ENCODE measurements at places on chromosomes 4 and X.

DNA sequence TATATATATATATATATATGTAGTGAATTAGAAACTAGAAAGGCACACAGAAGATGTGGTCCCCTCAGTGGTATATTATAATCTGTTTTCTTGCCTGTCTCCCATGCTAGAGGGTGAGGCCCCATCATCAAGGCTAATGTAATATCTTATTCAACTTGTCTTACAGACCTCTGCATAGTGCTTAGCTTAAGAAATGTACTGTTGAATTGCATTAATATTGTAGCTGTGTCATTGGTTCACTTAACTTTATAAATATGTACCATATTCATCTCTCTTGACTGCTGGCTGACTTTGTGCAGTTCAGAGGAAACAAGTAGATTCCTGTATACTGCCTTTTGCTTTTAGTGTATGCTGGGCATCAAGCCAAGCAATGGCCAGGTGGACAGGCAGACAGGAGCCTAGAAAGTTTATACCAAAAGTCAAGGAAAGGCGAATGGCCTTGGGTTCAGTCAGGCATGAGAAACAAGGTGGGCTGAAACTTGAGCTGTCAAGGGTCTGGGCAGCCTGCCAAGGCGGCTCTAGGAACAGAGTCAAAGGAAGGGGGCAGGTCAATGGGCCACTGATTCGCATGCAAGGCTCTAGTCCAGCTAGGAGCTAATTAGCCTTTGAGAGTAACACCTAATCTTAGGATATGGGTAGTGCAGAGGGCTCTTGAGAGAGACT is 78.8 kb upstream of the LEF1 start:
- no peak for DNase-seq

GRCh38 chr4:163482190-163482589 is 8.6 kb upstream of the TKTL2 start:
- no peak for DNase-seq

GRCh38 chr4:110119880-110120279 is 78.5 kb downstream of the ELOVL6 start:
- no peak for DNase-seq

DNA sequence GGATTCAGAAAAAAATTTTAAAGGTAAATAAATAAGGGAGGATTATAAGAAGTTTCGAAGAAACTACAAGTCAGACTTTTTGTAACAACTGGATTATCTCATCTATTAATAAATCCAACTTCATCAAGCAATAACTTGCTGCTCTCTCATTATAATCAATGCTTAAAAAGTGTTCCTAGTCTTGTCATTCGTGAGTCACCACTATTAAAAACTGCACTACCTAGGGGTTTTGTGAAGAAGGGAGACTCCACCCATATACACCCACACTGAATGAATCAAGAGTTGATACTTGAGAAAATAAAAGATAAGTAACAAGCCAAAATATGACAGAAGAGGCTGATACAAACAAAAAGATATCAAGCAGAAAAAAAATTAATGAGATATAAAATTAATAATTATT is 360.5 kb downstream of the ZNF674 start:
- DNase-seq = no peak

- no peak for DNase-seq
These were observed 40.6 kb downstream of the DOCK11 start for GRCh38 chrX:118536204-118536603.

GRCh38 chr4:118004088-118004487 is 30.2 kb upstream of the NDST3 start:
- DNase-seq = no peak

DNA sequence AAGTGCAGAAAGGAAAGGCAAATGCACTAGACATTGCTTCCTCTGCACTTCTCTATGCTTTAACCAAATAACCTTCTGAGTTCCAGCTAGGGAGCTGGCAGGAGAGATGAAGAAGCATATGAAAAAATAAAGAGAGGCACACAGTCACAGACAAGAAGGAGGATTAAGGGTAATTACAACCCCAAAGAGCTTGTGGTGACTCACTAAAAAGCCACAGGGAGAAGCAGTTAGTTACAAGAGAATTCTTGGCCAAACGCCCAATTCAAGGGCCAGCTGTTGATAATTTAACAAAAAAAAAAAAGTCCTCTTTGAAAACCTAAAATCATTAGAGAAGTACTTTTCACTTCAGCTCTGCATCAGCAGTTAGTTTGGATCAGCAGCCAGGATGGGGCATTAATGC is 478.0 kb downstream of the KCNIP4 start:
- DNase-seq = no peak

DNA sequence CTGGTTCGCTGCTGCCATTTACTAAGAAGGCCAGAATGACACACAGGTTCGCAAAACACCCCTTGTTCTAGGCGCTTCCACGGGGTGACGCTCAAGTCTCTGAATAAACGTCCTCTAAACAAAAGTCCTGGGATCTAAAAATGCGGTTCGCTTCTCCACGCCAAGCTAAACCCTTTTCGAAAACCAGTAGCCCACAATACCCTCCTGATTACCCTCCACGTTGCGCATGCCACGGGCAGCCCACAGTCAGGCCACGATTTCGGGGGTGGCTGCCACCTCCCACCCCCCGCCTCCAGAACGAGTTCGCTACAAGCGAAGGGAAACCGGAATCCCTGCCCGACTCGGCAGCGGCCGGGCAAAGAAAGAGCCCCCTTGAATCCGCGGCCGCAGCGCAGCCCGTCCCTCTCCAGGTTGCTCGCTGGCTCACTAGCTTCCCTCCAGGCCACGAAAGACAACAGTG is 423 bp downstream of the RPL39 start:
- peak; percentile 25 for DNase-seq

GRCh38 chrX:32150141-32150540 is 1061.2 kb downstream of the DMD start:
- no peak for DNase-seq

DNA sequence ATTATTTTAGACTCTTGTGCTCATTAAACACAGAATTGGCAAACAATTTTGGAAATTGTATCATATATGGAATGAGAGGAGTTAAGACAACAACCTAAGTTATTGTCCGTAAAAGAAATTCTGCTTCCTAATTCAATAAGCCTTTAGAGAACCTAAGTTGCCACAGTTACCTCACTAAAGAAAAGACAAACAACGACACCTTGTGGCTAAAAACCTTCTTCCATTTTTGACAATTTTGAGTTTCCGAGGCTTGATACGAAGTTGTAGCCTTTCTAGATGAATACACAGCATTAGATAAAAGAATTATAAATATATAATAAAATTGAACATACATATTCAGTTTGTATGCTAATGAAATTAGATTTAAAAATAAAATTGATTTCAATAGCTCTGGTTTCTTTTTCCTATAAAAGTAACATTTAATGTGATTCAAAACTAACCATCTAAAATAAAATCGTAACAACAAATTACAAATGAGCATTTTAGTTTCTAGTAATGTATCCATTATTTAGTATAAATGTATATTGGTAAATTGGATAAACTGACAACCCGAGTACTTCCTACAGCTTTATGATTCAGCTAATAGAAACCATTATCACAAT is 275.1 kb downstream of the GPM6A start:
- DNase-seq = no peak

DNA sequence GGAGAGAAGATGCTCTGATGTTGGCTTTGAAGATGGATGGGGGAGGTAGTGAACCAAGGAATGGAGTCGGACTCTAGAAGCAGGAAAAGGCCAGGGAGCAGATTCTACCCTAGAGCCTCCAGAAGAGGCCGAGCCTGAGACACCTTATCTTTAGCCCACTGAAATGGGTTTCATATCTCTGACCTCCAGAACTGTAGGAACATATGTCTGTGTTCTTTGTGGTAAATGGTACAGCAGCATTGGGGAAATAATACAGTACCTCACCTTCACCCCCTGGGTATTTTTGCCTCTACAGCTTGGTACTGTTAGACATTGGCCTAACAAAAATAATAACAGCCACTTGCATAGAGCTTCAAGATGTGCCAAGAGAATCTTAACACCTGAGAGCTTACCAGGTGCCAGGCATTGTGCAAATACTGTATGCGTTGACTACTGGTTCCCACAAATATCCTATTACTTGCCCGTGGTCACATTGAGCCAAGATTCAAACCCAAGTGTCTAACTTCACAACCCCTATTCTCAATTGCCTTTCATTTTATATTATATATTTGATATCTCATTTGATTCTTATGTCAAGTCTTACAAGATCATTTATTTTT is 57.0 kb upstream of the PGM2 start:
- no peak for DNase-seq

- no peak for DNase-seq
These were observed 1027.6 kb upstream of the PRKX start for GRCh38 chrX:4741024-4741423.

DNA sequence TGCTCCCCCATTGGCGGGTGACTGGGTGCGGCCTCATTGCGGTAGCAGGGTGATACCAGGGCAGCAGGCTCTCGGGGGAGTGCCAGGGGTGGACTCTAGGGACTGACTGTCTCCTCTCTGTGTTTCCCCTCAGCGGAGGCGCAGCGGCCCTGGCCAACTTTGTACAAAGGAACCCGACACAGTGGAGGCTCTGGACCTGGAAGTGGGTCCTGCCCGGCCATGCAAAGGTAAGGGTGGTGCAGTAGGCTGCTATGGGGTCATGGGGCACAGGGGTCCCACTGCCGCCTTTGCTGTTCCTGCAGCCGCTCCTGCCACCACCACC is 16.3 kb downstream of the SULT1B1 start:
- no peak for DNase-seq

DNA sequence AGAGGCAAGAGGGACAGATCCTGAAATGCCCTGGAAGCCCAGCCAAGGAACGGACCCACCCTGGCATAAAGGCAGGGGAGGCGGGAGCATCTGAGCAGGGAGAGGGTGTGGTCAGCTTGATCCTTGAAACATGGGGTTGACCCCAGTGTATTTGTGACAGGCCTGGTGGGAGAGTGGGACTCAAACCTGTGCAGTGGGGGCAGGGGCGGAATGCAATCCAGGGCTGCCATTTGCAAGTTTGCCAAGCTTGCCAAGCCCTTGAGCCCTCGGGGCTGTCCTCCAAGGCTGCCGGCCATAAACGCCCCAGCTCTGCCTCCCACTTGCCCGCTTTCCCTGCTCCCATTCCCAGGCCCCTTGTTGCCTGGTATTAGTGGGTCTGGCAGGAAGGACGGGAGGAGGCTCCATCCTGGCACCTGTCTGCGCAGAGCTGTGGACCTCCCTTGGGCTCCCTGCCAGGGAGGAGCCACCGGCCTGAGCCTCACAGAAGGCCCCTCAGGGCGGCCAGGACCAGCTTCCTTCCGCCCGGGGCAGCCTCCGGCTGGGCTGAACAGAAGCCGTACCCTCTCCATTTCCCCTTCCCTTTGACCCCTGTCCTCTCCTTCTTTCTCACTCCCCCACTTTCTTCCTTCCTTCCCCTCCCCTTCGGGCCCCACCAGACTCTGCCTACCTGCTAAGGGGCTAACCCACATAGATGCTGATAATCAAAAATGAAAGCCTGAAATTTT is 661 bp downstream of the S100P start:
- no peak for DNase-seq

- DNase-seq = no peak
These were observed 25.8 kb downstream of the PPP3CA start for GRCh38 chr4:101321481-101322042.

GRCh38 chrX:5998901-5999300 is 229.8 kb downstream of the NLGN4X start:
- DNase-seq = no peak

DNA sequence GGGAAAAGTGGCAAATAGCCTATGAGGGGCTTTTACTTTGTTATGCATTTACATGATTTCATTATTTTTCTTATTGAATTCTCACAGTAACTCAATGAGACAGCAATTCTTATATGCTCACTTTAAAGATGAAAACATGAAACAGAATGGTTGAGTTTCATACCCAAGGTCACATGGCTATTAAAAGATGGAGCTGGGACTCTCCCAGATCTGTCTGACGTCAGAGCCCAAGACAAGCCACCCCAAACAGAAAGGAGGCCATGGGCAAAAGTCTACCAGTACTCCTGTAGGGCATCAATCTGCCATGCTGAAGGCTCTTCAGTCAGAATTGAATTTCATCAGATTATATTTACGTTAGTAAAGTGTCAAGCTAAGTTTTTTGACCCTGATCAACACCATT is 13.2 kb downstream of the HSD17B11 start:
- DNase-seq = no peak

DNA sequence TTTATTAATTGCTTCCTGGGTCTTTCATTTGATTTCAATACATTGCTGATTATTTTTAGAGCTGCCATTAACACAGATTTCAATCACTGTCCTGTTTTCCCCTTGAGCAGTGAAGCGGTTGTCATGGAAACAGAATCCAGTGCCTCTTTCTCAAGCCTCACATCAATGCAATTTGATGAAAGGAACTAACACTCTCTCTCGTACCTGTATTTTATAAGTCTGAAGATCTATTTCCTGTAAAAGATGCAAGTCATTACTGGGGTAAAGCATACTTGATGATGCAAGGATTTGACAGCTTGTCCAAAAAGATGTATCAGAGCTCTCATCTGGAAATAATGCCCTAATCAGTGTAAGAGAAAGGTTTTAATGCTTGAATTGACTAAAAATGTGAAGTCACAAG is 17.9 kb upstream of the GASK1B start:
- DNase-seq = no peak

GRCh38 chr4:138981930-138982390 is 33.6 kb upstream of the NOCT start:
- no peak for DNase-seq

GRCh38 chrX:150975655-150976390 is 7.3 kb upstream of the HMGB3 start:
- DNase-seq = no peak

- DNase-seq = no peak
These were observed 122.7 kb downstream of the CCNB3 start for GRCh38 chrX:50327235-50327634.

DNA sequence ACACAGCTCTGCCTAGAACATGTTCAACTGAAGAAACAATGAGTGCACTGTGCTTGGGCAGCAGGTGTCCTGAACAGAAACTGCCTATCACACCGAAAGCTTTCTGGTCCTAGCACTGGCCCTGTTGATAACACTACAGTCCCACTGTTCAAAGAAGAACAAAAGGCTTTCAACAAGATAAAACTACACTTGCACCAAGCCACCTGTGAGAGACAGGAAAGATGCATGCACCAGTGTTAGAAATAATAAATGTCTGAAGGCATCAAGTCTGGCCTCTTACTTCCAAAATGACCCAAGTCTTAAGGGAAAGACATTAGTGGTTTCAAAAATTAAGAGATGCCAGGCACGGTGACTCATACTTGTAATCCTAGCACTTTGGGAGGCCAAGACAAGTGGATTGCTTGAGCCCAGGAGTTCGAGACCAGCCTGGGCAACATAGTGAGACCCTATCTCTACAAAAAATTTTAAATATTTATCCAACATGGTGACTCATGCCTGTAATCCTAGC is 68.7 kb downstream of the APBB2 start:
- DNase-seq = no peak

Data from activated CD4-positive, alpha-beta T cell treated with anti-CD3 and anti-CD28 coated beads, Interleukin-2, amount 50 U/mL, for 1 hour (primary cell).